ENCODE measurements at places on chromosomes 5 and 9.

DNA sequence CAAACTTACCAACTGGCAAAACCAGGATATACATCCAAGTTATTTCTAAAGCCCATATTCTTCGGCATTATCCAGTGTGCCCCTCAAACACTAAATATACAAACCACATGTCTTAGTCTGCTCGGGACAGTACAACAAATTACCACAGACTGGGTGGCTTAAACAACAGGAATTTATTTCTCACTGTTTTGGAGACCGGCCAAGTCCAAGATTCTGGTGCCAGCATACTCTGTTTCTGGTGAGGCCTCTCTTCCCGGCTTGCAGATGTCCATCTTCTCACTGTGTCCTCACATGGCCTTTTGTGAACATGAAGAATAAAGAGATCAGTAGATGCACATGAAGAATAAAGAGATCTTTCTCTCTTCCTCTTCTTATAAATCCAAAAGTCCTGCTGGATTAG is 12.9 kb upstream of the SLCO6A1 start:
- no peak for DNase-seq

DNA sequence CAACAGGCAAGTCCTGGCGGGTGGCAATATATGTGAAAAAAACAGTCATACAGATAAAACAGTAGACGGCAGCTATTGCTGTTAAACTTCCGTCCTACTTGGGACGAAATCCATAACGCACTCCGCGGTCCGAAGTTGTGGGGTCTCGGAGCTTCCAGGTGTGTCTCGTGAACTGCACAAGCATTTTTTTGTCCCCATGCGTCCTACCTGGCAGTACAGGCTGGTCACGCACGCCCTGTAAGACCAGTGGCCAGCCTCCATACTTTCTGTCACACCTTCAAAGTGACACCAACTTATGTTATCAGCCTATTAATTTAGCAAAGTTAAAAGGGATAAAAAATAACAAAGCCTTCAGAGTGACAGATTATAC is 51.3 kb downstream of the TGFBI start:
- DNase-seq, result no peak

DNA sequence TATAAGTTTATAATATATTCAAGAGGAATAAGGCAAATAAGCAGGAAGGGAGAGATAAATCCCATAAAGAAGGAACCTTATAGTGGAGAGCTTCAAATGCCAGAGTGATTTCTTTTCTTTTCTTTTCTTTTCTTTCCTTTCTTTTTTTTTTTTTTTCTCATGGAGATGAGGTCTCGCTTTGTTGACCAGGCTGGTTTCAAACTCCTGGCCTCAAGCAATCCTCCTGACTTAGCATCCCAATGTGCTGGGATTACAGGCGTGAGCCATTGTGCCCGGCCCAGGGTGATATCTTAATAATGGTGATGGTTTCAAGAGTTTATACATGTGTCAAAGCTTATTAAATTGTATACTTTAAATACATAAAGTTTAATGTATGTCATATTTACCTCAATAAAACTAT is 19.6 kb upstream of the FOCAD start:
- no peak for DNase-seq

DNA sequence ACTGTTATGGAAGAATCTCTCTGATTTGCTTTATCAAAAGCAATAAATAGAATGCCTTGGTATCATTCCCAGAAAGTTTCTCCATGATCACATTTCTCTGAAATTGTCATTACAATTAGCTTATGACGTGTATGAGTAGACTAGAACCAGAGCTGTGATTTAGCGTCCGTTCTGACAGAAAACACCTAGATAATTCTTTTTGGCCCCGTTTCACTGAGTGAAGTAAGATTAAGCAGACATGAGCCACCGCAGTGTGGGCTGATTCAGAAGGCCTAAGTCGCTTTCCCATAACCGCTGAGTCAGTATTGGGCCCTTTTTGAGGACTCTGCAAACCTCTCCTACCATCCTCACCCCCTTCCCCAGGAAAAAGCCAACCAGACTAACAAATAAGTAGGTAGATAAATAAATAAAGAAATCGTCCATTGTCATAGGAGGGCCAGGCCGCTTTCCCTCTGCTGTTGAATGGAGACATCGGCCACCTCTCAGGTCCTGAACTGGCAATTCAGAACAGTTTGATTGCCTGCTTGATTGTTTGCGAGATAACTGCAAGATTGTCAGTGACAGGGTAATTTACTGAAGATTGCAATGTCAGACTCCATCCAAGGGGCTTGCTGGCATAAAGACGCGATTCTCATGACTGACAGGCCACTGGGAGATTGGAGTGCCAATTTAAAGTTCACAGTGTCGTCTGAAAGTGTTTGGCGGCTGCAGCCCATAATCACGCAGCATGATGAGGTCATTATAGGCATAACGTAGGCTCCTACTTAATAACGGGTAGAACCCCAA is 105.0 kb upstream of the WWC1 start:
- DNase-seq, result no peak

GRCh38 chr9:84742261-84742660 is 72.7 kb downstream of the NTRK2 start:
- no peak for DNase-seq

DNA sequence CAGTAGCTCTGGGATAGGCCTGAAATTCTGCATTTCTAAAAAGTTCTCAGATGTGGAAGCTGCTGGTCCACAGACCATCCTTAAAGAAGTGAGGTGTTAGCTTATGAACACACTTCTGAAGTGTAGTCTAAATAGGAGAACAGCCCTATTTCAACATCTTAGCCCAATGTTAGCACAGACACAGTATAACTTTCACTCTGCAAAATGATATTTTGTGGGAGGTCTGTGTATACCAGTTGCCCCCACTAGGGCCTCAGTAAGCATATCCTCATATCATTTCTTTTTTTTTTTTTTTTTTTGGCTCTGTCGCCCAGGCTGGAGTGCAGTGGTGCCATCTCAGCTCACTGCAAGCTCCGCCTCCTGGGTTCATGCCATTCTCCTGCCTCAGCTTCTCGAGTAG is 7.5 kb upstream of the HABP4 start:
- DNase-seq, result no peak

GRCh38 chr5:132270706-132271105 is 13.2 kb downstream of the PDLIM4 start:
- DNase-seq, result no peak

GRCh38 chr5:27062451-27062850 is 24.1 kb upstream of the CDH9 start:
- no peak for DNase-seq

GRCh38 chr5:51039424-51040329 is 343.6 kb upstream of the ISL1 start:
- DNase-seq, result no peak

GRCh38 chr9:95009459-95009858 is 283.0 kb downstream of the AOPEP start:
- no peak for DNase-seq

- DNase-seq, result no peak
Observed at GRCh38 chr9:123348317-123348992, 7.5 kb upstream of the CRB2 start.

DNA sequence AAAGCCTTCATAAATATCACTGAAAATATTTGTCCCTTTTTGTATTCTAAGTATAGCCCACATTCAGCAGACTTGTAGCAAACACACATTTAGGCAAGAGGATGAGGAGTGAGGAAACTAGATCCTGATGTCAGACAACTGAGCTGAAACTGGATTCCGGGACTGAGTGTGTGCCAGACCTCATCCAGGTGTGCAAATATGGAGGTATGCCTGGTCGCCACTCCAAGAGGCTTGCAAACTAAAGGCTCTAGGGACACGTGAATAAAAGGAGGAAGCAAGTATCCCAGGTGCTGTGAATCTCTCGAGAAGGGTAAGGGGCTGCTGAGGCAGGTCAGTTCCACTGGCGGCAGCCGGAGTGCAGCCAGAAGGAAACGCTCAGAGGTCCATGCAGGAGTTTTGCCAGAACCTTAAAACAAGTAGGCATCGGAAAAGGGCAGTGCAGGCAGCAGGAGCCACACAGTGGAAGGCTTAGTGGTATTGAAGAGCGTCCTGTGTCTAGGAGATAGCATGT is 77.4 kb upstream of the ALDH1B1 start:
- DNase-seq, result no peak

DNA sequence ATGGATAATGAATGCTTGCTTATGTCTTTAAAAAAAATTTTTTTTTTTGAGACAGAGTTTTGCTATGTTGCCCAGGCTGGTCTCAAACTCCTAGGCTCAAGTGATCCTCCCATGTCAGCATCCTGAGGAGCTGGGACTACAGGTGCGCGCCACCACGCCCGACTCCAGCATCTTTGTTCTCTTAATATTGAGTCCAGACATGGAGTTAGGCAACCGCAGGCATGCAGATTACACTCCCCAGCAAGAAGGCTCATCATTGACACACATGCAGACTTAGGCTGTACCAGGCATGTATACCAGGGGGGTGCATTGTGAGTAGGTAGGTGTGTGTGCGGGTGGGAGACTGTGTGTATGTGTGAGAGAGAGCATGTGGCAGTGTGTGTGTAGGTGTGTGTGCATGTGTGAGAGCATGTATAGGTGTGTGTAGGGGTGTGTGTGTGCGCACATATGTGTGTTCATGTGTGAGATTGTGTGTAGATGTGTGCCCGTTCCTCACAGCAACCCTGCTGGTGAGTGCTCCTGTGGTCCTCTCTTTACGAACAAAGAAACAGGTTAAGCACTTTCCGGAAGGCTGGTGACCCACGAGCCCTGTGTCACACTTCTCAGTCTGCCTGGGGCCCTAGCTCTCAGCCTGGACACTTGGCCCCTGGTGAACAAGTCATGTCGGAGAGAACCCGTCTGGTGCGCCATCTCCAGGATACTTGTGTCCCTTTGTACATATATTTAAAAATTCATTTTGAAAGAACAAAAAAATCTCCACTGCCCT is 6.2 kb downstream of the OBP2B start:
- no peak for DNase-seq

DNA sequence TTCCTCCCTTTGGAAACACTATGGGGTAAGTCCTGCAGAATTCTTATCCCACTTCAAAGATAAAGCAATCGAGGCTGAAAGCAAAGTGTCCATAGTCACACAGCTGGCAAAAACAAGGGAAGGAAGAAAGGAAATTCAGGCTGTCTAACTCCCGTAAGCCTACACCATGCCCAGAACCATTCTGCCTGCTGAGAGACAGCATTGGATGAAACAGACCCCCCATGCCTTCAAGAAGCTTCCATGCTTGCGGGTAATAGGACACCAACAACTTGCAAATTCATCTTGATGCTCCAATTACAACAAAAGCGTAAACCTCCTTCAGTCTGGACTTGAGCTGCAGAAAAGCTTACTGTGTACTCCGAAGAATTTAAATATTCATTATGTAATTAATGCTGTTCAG is 181.1 kb upstream of the WWC1 start:
- no peak for DNase-seq

DNA sequence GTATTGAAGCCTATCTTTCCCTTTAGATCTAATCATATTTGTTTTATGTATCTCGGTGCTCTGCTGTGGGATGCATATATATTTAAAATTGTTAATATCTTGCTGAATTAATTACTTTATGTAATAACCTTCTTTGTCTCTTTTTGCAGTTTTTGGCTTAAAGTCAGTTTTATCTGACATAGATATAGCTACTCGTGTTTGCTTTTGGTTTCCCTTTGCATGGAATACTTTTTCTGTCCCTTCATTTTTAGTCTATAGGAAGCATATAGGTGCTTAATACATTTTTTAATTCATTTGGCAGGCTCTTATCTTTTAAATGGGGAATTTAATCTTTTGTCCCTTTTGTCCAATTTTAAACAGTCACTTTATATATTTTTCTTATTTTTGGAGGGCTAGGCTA is 360.6 kb upstream of the PRR16 start:
- no peak for DNase-seq

DNA sequence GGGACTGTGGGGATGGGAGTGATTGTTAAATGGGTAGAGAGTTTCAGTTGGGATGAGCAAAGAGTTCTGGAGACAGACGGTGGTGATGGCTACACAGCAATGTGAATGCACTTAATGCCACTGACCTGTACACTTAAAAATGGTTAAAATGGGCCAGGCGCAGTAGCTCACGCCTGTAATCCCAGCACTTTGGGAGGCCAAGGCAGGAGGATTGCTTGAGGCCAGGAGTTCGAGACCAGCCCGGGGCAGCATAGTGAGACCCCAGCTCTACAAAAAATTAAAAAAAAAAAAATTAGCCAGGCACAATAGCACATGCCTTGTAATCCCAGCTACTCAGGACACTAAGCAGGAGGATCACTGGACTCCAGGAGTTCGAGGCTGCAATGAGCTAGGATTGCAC is 7.7 kb downstream of the LMAN2 start:
- no peak for DNase-seq

DNA sequence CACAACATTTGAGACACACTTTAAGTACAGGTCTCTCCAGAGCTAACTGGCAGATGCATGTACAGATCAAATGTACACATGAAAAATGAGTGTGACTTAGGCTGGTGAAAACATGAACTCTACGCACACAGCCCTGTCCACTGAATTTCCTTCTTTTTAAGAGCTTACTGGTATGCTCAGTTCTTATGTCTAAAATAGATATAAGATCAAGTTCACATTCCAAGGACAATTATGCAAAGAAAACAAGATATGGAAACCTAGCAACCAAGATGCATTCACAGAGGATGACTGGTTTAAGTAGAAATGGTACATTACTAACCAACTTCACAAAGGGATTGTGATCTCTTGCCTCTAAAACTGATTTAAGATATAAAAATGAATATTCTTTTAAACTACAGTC is 56.7 kb downstream of the TLE1 start:
- DNase-seq, result no peak

- no peak for DNase-seq
Observed at GRCh38 chr9:69470186-69470977, 145.4 kb downstream of the ENTREP1 start.

GRCh38 chr5:138177941-138178515 is 402 bp downstream of the BRD8 start:
- DNase-seq, result no peak

DNA sequence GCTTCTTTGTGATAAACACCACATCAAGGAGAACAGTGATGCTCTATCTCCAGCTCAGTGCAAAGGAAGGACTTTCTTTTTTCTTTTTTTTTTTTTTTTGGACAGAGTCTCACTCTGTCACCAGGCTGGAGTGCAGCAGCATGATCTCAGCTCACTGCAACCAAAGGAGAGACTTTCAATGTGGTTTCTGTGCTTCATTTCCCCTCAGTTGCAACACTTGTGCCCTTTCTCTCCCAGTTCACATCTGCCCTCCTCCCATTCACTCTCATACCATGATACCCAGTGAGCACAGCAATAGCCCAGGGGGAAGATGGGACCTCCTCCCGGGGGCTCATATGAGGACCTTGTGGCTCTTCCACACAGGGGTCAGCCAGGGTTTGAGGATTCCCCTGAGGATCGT is 110.0 kb downstream of the MTRR start:
- no peak for DNase-seq

- DNase-seq, result no peak
Observed at GRCh38 chr5:173538018-173538417, 78.4 kb downstream of the BOD1 start.

DNA sequence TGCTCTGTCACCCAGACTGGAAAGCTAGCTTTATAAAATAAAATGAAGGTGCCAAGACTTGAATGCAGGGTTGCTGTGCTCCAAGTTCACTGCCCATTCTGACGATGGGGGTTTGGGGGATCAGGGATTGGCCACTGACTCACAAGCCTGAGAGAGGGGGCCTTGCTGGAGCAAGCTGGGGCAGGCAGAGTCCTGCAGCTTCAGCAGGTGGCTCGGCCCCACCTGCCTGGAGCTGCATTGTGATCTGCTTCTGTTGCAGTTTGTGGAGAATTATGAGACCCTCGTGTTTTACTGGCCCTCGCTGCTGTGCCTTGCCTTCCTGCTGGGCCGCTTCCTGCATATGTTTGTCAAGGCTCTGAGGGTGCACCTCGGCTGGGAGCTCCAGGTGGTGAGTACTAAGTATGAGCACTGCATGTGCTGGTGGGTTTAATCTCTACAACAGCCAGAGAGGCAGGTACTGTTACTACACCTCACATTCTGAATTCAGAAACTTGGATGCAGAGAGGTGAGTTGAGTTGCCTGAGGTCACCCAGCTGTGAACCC is 31.1 kb upstream of the CCDC180 start:
- DNase-seq, result no peak

Data from CD4-positive, alpha-beta T cell treated with Interferon gamma for 1 hour (primary cell).